ENCODE measurements at places on chromosomes 2 and 18.

DNA sequence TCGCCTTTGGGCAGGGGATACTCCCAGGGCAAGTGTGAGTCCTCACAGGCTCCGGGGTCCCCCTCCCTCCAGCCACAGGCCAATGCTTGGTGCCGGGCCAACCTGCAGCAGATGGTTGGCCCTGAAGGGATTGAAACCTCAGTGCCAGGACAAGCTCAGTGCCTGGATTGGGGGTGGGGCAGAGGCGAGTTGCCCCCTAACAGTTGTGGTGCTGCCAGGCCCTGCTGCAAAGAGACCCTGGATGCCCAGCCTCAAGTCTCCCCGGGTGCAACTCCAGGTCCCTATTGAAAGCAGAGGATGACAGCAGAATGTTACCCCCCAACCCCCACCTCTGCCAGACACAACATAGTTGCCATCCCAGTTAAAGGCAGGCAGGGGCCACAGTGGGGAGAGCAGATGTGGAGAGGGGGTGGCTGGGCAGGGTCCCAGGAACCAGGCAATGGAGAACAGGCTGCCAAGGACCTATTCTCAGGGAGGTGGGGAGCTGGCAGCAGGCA is 9.5 kb upstream of the RNF103 start:
- H3K27ac ChIP-seq: no peak overlapping the region
- DNase-seq: no peak
- peaks cover 2% of the 10 kb centered on the region for H3K4me1 ChIP-seq

GRCh38 chr2:69459936-69460335 is 22.7 kb upstream of the NFU1 start:
- no peak for DNase-seq
- H3K4me3 ChIP-seq: no peak overlapping the region
- H3K27ac ChIP-seq: no peak overlapping the region
- peaks cover 4% of the 10 kb centered on the region for H3K4me1 ChIP-seq
- peaks cover 11% of the 10 kb centered on the region for H3K36me3 ChIP-seq

- H3K27ac ChIP-seq: no peak overlapping the region
- H3K27me3 ChIP-seq: no peaks in the 10 kb centered on the region
- H3K4me1 ChIP-seq: peaks cover 29% of the 10 kb centered on the region
- DNase-seq: no peak
- H3K4me3 ChIP-seq: no peak overlapping the region
Measured at GRCh38 chr18:44869533-44869932, 188.8 kb downstream of the SETBP1 start.

DNA sequence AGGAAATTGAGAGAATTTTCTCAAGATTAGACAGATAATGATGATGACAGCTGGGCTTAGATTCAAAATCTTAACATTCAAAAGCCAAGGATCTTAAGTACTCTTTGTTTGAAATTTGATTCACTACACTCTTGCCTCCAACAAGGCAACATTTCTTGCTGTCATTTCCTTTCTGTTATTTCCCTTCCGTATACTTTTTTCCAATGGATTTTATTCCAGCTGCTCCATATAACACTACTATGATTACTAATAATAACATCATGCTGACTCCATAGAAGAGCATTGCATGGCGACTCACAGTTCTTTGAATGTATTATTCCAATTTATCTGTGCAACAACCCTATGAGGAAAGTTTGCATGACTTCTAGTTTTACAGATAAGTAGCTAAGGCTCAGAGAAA is 33.9 kb upstream of the CCDC102B start:
- peaks cover 7% of the 10 kb centered on the region for H3K4me1 ChIP-seq
- H3K4me3 ChIP-seq: no peak overlapping the region
- peaks cover 4% of the 10 kb centered on the region for H3K36me3 ChIP-seq
- no peaks in the 10 kb centered on the region for H3K27me3 ChIP-seq
- no peak overlapping the region for H3K27ac ChIP-seq

DNA sequence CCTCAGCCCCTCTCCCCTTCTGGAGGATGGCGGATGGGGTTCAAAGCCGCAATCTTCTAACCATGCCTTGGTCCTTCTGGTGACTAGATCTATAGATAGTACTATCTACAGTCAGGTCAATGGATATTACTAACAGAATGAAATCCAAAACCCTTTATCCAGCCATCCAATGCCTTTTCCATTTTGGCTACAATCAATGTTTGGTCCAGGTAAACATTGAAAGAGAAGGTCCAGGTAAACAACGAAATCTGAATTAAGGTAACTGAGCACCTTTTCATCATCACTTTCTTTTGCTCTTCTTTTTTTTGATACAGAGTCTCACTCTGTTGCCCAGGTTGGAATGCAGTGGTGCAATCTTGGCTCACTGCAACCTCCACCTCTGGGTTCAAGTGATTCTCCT is 9.7 kb downstream of the PPP4R3B start:
- H3K4me1 ChIP-seq: peaks cover 13% of the 10 kb centered on the region
- DNase-seq: no peak
- H3K27ac ChIP-seq: no peak overlapping the region
- no peaks in the 10 kb centered on the region for H3K27me3 ChIP-seq

GRCh38 chr2:166170356-166170755 is 42.5 kb upstream of the SCN1A start:
- no peak overlapping the region for H3K4me3 ChIP-seq
- no peaks in the 10 kb centered on the region for H3K27me3 ChIP-seq

DNA sequence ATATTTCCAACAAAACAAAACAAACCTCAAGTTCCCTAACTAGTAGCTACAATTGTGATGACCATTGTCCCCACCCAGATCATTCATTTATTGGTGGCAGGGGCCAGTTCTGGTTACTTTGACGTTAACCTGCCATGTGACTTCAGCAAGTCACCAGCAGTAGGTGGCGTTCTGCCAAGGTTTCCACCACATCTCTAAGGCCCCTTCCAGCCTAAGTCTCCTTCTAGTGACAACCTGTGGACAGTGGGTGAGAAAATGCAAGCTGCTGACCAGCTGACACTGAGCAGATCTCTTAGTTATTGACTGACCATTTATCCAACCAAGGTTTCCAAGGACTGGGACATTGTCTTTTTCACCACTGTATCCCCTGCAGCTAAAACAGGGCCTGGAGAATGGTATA is 98.4 kb downstream of the GPR39 start:
- H3K27me3 ChIP-seq: peaks cover 3% of the 10 kb centered on the region
- no peak overlapping the region for H3K27ac ChIP-seq
- H3K4me1 ChIP-seq: no peaks in the 10 kb centered on the region
- H3K36me3 ChIP-seq: no peaks in the 10 kb centered on the region
- DNase-seq: no peak

Data from chondrocyte (in vitro differentiated cells).